Stomach (tissue), 19 donors: ENCODE measurements at places on chromosomes 3 and 15. TPM values are rescaled to one million over a fixed set of nuclear protein-coding genes. Genes with fewer than 3 reads are reported as not detected.

The CD86 gene
- polyA plus RNA-seq: 3.4 TPM

The TM4SF18 gene
- 0.87 TPM for polyA plus RNA-seq

The RBMS3 gene
- polyA plus RNA-seq: 3.7 TPM

The MYZAP gene
- 13.5 TPM for polyA plus RNA-seq

The SV2B gene
- polyA plus RNA-seq: not detected

The TMEM40 gene
- polyA plus RNA-seq: not detected

The KY gene
- 0.12 TPM for polyA plus RNA-seq

The CCRL2 gene
- polyA plus RNA-seq: 0.76 TPM

The CKMT1A gene
- polyA plus RNA-seq: 25.7 TPM

The CAPN3 gene
- 22.1 TPM for polyA plus RNA-seq

The FANCD2OS gene
- polyA plus RNA-seq: not detected

The TEX9 gene
- 3.8 TPM for polyA plus RNA-seq
